ENCODE measurements at places on chromosomes 7 and 10.

- DNase-seq: no peak
Observed at GRCh38 chr10:26251925-26252324, 35.4 kb downstream of the GAD2 start.

DNA sequence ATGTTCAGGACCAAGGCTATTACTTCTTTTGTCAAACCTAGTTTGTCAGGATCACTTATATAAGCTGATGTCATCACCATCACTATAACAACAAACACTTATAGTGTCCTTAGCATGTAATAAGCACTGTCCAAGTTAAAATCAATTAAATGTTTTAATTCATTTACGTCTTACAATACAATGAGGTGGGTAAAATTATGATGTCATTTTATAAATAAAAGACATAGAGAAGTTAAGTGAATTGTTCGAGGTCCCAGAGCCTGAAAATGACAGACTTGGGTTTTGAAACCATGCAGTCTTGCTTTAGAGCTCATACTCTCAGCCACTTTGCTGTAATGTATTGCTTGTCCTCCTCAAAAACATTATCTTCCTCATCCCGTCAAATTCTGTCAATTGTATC, 48.3 kb downstream of the SLC13A1 start:
- DNase-seq: no peak

DNA sequence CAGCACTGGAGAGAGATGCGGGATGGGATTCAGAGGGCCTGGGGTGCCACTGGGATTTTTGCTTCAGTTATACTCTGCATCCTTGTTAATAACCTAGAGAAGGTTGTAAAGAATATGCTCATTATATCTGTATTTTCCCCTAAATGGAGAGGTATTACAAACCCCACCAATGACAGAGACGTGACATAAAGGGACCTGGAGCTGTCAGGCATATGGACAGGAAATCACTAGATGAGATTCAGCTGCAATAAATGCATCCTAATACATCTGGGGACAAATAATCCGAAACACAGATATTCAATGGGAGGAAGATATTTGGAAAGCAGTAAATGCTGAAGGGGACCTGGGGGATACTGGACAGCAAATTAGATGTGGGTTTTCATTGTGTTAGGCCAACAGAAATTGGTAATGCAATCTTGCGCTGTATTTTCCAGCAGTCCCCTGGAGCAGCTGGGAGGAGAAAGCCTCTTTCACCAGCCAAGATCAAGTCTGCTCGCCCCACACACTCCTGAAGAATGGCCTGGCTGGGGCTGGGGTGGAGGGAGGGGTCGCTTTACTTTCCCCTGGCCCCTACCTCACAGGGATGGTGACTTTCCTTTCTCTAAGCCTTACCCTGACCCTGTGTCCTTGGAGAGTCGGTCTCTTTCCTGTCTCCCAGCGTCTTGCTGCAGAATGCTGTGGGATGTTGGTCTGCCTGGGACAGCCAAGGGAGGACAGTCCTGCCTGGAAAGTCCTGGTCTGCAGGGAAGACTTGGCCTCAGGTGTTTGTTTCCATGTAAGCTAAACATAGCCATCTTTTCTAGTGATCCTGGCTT, 653.8 kb downstream of the LRMDA start:
- DNase-seq: no peak

DNA sequence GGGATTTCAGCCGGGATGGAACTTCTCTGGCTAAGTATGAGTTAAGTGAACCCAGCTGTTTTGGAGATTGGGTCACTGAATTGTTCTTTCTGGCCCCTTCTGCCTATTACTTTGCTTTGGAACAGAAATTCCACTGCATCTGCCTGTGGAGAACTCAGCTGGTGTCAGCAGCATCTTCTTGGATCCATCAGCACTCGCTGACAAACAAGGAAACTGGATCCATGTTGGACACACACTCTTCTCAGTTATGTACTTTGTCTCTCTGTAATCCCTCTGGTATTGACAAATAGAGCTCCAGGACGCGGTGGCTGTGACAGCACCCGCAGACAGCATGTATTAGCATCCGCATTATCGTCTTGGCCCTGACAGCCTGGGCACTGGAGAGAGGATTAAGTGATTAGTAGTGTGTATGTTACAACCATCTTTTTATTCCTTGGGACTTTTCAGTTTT, 73.0 kb upstream of the BMPER start:
- DNase-seq: no peak

- DNase-seq: peak; percentile 30
Observed at GRCh38 chr10:110919971-110920881, 822 bp downstream of the SHOC2 start.

- no peak for DNase-seq
Observed at GRCh38 chr10:24256619-24257107, 47.7 kb downstream of the KIAA1217 start.

- DNase-seq: no peak
Observed at GRCh38 chr10:118674226-118674919, 78.9 kb upstream of the PRLHR start.

GRCh38 chr7:13442226-13442625, 547.2 kb downstream of the ETV1 start:
- no peak for DNase-seq

GRCh38 chr10:25047591-25048301, 31.3 kb downstream of the THNSL1 start:
- DNase-seq: no peak

GRCh38 chr10:58266003-58266825, 1.5 kb downstream of the IPMK start:
- DNase-seq: peak; percentile 35

GRCh38 chr10:17210361-17210760, 8.9 kb upstream of the TRDMT1 start:
- DNase-seq: no peak

- no peak for DNase-seq
Observed at GRCh38 chr7:116836911-116837310, 25.5 kb upstream of the CAPZA2 start.

DNA sequence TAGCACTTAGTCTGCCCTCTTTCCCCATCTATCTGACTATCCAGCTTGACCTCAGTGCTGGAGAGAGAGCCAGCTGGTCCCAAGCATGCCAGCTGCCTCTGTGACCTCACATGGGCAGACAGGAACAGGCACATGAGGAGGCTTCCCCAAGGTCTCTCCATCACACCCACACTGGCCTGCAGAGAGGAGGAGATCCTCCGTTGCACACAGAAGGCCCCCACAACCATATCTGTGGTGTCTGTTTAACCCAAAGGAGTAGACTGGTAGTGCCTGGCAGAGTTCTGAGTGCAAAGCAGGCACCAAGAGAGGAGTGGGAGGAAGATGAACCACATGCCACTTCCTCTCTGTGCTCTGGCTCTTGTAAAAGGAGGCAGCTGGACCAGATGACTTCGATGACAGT, 4.8 kb upstream of the ANK3 start:
- DNase-seq: peak; percentile 28

DNA sequence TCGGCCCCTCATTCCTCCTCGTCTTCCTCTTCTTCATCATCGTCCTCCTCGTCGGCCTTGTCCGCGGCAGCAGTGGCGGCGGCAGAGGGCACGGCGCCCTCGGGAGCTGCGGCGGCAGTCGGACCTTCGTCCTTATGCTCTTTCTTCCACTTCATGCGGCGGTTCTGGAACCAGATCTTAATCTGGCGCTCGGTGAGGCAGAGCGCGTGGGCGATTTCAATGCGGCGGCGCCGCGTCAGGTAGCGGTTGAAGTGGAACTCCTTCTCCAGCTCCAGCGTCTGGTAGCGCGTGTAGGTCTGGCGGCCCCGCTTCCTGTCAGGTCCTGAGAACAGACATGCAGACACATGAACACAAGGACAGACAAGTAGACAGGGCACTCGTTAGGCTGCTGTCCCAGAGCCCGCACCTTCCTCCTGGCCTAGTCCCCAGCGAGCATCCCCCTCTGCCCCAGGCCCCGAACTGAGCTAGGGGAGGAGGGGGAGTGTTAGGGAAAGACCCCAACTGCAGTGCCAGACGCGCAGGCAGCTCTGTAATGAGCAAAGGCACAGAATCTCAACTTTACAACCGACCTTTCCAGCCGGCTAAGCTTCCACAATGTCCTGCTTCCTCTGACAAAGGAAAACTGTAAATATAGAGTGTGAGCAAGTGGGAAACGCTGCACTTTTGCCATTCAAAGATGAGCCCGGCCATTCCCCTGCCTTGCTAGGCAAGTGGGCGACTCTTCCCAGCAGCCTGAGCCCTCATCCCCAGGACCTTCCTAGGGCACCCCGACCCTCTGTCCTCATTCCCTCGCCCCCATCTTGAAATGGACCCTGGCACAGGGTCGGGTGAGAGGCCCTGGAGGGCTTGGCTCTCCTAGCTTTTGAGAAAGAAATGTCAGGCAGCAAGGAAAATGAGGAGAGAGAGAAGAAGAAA, 1.3 kb downstream of the HOXA7 start:
- peak; percentile 62 for DNase-seq

DNA sequence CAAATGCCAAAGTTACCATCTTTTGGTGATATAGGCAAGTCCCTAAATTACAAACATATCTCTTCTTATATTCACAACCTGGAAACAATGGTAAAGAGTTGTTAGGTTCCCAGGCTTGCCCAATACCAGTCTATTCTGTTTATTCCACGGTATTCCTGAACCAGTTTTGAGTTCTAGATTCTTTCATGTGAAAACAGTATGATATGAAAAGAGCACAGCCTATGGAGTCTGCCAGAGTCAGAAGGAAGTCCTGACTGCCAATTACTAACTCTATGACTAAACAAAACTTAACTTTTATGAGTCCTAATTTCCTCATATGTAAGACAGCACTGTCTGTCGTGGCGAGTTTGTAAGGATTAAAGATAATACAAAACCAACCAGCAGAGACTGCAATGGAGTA, 5.6 kb downstream of the ABI1 start:
- DNase-seq: no peak

- no peak for DNase-seq
Observed at GRCh38 chr10:73116017-73116416, 5.8 kb downstream of the NUDT13 start.

- DNase-seq: no peak
Observed at GRCh38 chr10:65622608-65623007, 1303.2 kb upstream of the LRRTM3 start.

GRCh38 chr7:25405736-25406135, 177.4 kb upstream of the NPVF start:
- no peak for DNase-seq

DNA sequence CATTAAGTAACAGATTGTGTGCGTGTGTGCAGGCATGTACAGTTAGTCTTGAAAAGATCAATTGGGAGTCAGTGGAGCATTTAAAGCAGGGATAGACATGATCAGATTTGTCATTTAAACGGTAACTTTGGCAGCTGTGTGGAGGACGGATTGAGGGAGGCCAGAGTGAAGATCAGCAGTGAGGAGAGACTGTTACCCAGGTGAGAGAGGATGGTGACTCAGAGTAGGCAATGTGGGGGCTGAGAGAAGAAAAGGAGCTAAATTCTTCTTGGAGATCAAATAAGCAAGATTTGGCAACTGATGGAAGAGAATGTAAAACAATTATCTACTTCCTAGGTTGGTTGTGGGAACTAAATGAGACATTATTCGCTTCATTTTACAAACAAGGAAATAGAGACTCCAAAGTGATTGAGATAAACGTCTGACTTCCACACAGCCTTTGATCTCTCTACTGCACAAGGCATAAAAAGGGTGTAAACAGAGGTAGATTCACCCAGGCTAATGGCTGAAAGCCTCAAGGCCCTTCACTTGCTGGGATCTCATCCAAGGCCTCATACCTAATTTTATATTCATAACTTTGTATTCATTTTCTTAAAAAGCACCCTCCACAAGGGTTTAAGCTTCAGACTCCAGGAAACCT, 665.1 kb upstream of the GALNT17 start:
- DNase-seq: no peak

DNA sequence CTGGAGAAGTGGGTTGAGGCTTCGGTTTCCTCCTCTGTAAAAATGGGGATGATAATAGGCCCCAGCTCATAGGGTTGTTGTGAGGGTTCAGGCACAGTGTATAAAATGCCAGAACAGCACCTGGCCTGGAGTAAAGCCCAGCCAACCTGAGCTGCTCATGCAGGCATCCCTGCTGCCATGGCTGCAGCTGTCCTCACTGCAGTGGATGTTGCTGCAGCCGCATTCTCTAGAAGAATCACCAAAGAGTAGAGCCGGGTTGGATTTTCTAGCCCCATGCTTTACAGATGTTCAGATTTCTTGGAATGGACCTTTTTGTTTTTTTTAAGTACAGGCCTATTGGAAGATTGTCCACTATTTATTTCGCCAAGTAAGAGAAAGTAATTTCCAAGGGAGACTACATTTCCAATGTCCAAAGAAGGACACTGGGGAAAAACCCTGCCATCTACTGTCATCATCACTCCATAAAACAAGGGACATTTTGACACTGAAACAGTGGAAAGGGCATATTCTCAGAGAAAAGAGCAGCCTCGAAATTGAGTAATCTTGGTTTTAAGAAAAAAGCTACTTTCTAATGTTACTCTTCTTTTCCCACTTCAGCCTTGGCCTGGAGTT, 147.5 kb upstream of the TCF7L2 start:
- DNase-seq: no peak

- DNase-seq: no peak
Observed at GRCh38 chr10:48197236-48197899, 77.1 kb downstream of the FRMPD2 start.

DNA sequence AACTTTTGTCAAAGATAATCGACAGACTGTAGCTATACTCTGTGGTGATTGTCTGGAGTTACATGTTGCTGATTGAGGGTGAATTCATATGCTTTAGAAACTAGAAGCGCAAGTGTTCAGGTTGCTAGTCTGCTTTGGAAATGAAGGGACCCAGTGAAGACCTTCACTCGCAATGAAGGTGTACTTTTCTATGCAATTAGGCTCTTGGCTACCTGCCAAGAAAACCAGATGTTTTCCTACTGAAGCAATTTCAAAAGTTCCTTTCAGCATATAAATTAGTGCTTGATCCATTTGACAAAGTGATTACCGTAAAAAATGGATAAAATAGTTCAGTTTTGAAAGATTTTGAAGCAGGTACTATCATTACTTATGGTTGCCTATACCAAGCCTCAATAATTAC, 10.0 kb upstream of the STK31 start:
- DNase-seq: no peak

Data from activated CD4-positive, alpha-beta T cell treated with anti-CD3 and anti-CD28 coated beads for 48 hours (primary cell).